H54 (cell line): ENCODE measurements at places on chromosomes 5 and 9.

DNA sequence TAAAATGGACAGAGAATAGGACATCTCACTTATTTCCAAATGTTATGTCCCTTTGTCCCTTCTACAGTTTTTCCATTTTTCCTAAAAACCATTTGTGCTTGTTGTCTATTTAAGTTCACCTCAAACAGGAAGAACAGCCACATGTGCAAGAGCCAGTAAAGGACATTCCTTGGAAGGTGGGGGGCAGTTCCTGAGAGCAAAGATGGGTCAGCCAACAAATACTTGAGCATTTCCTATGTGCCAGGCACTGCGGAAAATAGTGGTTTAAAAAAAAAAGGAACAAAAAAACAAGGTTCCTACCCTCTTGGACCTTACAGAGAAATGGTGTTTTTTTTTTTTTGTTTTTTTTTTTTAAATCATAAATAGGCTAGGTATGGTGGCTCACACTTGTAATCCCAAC, 26.8 kb downstream of the ANP32B start:
- no peak for DNase-seq

- no peak for DNase-seq
These were observed 286.1 kb downstream of the ARHGAP26 start for GRCh38 chr5:143056339-143056704.

DNA sequence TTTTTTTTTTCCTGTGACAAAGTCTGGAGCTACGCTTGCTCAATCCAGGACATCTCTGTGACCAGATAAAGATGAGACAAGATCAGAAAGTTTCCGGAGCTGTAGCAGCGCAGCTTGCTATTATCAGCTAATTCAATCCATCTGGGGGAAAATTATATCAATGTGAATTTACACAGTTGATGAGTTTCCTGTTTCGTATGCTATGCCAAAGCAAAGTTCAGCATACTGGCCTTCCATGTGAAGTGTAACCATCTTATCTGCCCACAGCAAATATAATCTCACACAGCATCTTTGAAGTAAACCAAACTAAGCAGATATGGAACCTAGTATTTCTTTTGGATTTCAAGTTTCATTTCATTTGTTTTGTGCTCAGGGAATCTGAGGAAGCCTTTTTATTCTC, 1767.7 kb downstream of the EFNA5 start:
- DNase-seq, result no peak

- no peak for DNase-seq
These were observed 385.1 kb upstream of the IRX1 start for GRCh38 chr5:3210531-3210930.
